ENCODE measurements at places on chromosomes 1 and 21.

GRCh38 chr1:174405219-174405618, 42.5 kb upstream of the GPR52 start:
- DNase-seq, result no peak

- no peak for DNase-seq
Observed at GRCh38 chr21:43348170-43348766, 78.7 kb downstream of the SIK1 start.

GRCh38 chr1:74654708-74655107, 18.9 kb downstream of the ERICH3 start:
- DNase-seq, result no peak

DNA sequence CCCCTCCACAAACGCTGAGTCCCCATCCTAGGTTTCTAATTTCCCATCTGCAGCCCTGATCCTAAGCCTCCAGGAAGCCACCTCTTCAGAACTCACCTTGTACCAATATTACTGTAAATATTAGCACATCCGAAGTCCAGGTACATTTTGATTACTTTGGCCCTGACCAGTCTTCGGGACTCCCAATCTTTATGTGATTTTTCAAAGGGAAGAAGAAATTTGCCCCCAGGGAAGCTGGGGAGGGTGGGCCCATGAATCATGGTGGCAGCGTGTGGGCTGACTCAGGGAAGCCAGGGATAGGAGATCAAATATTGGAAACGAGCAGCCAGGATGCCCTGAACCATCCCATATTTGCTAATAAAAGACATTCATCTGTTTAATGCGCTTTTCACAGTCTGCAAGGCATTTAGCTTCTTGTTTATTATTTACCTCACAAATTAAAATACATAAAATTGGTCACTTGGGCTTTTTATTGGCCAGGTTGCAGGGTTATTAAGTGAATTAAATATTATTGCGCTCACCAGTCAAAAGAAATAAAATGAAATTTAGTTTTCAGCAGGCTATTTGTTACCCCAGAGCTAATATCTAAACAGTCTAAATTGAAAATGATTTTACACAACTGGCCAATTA, 46.6 kb downstream of the KIAA0040 start:
- DNase-seq, result no peak

DNA sequence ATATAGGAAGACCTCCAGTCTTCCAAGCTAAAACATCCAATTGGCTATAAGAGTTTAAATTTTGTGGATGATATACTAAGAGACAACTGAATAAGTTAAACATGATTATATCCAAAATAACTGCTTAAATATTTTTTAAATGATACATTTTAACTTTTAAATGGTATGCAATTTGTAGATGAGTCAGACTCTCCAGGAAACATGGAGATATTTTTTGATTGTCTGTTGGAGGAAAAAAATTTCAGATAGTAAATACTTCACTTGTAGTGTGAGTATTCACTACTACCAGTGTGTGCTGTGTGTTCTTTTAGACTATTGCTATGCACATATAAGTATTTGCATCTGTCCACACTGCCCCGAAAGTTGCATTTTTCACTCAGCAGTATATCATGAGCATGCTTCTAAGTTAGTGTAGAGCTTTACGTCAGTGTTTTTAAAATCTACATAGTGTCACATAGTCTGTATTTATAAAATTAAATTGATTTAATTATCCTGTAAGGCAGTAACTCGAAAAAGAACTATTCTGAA, 91.1 kb downstream of the USP25 start:
- DNase-seq, result no peak

GRCh38 chr1:8095584-8095983, 69.5 kb upstream of the ERRFI1 start:
- DNase-seq, result no peak

DNA sequence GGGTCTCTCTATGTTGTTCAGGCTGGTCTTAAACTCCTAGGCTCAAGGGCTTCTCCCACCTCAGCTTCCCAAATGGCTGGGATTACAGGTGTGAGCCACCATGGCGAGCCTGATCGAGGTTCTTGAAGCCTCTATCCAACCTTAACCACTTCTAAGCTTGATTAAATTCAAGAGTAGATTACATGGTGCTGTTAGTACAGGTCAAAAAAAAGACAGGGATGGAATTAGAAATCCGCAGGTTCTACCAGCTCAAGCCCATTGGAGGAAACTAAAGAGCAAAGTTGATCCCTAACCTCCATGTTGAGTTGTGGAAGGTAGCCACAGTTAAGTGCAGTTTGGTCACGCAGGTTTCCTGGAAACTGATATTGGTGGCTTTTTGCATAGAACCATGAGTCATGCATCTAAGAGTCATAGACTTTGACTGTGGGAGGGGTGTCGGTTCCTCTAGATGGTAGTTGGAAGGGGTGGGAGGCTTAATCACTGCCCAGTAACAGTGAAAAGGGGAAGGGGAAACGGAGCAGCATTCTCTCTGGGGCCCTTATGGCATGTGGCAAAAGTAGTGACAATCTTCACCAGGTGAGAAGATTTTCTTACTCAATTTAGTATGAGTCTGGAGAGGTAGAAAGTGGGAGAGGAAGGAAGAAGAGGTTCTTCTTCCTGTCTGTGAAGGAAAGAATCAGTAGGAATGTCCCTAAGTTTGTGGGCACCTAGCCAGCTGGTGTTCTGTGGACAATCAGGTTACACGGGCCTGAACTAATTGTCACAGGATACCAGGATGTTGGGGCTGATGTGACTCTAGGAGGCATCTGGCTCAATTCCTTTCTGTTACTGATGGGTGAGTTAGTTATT, 7.0 kb downstream of the CD53 start:
- peak; percentile 41 for DNase-seq

GRCh38 chr1:187262731-187263130, 434.0 kb downstream of the PLA2G4A start:
- DNase-seq, result no peak

DNA sequence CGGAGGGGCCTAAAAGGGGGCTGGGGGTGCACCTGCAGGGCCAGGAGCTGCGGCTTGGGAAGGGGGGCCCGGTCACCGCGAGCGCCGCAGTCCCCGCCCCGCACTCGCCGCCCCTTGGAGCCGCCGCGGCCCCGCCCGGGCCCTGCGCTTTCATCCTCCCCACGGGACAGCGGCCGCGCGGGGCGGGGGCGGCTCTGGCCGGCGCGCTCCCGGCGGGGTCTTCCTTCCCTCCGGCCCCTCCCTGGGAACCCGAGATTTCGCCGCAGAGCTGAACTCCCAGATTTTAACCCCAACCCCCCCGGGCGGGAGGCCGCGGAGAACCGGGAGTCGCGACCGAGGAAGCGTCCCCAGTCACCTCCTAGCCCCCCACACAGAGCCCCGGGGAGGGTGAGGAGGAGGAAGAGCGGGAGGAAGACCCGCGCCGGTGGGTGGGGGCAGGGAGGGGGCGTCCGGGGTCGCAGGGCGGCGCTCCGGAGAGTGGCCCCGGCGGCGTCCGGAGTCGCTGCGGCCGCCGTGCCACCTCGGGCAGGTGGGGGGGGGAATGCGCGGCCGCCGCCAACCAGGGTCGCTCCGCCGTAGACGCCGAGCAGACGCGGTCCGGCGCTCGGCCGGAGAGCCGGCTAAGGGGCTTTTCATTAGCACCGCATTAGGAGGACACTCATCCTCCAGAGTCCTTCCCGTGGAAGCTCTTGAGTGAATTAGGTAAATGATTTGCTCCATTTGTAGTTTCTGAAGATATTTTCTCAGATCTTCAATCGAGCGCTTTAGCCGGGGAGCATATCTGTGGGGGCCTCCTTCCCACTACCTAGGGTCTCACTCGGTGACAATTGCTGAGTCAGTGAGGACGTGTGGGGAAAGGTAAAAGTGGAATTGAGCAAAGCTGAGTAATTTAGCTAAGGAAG, 31.6 kb upstream of the NFIA start:
- DNase-seq, result no peak

DNA sequence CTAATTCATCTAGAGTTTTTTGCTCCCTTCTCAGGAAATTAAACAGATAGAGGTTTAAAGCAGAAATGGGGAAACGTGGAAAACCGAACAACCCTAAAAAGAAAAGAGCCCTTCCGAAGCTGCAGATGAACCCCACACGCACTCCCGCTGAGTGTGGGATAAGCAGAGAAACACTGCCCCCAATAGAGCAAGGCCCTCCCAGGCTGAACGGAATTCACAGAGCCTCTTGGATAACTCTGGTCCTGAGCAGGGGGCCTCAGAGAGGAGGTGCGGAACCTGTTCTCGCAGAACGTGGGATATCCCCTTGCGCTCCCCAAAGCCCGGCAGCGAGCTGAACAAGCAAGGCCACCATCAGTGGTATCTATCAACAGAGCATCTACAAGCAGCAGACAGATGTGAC, 44.9 kb downstream of the SSBP3 start:
- no peak for DNase-seq

GRCh38 chr1:19602486-19602885, 41.6 kb upstream of the NBL1 start:
- no peak for DNase-seq

GRCh38 chr1:239270509-239270908, 115.9 kb upstream of the CHRM3 start:
- DNase-seq, result no peak

DNA sequence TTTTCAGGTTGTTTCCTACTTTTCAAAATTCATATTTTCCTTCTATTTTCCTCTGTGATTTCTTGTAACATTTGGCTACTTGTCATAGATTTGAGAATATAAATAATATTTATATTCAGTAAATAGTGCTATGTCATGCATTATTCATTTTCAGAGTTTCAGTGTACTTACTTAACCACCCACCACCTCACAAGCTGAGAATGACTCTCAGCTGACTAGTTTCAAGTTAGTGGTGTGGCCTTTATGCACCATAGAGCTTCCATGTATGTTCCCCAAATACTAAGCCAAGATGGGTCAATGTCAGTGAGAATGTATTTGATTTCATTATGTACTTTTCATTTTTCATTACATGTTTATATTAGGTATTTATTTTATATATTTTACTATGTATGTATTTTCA, 56.9 kb upstream of the RGS1 start:
- DNase-seq, result no peak

DNA sequence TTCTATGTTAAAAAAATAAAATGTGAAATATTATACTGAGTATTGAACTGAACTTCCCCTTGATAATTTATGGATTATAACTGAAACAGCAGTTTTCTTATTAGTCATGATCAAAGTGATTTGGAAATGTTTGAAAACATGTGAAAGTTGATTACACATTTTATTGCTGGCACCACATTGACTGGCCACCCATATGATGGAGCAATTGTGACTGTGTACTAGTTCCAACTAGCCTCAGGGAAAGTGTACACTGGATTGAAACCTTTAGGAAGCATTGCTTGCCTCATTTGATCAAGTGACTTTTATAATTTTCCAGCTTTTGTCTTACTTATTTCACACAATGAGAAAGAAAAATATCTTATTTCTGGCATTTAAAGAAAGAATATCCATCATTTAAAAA, 128.0 kb upstream of the ADGRL2 start:
- DNase-seq, result no peak

GRCh38 chr21:39348355-39349210, at the start of gene HMGN1:
Gene HMGN1, minus strand, starts transcription at chr21:39349088. Its CDS starts 171 bp downstream, at chr21:39348917.
- DNase-seq, result peak; percentile 87

DNA sequence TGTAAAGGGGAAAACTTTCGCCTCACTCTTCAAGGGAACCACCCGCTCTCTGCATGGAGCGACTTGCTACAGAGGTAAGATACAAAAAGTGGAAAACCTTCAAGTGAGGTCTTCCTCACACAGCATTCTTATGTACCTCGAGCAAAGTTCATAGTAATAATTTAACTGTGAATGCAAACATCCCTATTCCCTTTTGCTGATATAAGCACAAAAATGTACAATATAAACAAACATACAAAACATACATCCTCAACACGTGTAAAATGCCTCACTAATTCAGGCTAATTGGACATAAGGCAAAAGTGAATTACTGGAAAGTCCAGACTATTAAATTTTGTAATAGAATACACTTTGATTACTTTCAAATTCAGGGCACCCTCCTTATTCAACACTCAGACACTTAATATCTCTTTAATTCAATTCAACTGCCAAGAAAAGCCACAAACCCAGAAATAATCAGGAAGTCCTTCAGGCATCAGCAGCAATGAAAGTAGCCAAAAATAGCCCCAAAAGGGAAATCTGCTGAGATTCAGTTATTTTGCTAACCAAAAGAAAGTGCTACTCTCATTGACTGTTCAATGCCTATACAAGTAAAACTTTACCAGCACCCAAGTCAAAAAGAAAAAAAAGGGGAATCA, 15.2 kb upstream of the LMX1A start:
- no peak for DNase-seq

Data from CD4-positive, CD25-positive, alpha-beta regulatory T cell (primary cell).